ENCODE measurements at places on chromosomes 5 and 9.

DNA sequence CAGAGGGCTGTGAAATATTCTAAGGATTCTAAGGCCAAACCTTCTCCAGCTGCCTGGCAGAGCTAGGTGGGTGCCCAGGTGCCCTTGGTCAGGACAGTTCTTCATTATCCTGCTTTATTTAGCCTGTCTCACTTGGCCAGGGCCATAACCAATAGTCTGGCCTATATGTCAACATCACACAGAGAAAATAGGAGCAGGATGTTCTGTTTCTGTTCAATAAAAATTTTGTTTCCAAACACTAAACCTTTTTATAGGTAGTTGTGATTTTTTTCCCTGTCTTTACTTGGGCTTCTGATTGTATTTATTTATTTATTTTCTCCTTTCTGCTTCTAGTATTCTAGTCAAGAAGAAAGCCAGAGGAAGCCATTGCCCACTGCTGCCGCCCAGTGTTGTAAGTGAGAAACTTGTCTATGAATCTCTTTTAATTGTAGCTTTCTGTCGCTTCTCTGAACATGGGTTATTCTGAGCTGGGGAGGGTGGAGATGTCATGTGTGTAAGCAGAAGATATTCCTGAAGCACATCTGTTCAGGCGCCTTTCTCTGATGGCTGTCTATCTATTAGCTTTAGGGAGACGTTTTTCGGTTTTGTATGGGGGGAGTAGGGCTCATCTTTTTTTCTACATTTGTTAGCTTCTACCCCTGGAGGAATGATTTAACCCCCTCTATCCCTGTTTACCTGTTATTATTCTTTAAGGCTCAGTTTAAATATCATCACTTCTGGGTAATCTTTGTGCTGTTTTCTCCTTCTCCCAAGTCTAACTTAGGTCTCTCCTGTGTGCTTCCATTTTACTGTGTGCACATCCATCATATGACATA, 97.1 kb downstream of the UNC13B start:
- DNase-seq = peak; percentile 23

DNA sequence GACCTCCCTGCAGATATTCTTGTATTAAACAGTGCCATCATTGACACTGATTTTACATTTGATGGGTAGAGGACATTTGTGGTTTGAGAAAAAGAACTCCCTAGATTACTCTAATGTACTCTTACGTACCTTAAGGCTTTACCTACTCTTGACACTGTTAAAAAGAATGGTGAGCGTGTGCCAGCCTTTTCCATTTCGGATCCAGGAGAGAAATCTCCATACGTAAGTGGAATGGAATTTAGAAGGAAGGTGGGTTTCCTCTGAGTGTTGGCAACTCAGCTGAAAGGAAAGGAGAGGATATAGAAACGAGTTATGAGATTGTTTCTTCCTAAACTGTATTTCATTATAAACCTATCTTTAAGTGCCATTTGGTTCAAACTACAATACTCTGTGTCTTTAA, 40.9 kb downstream of the TNPO1 start:
- DNase-seq = no peak

DNA sequence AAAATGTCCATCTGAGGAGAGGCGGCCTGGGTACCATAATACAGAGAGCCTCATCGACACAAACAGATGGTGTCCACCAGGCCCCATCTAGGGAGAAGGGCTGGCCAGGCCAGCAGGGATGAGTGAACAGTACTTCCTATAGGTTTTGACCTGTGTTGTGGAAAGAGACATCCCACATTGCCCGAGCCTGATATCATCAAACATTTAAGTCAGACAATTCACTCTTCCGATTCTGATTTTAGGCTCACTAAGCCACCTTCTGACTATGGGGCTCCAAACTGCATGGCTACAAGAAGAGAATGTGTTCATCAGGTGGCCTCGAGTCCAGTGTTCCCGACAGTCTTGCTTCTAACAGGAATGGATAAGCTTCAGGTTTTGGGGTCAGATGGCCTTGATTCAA, 38.9 kb downstream of the SLC22A5 start:
- DNase-seq = no peak

- DNase-seq = peak; percentile 76
These were observed 420.8 kb upstream of the GRAMD2B start for GRCh38 chr5:126002222-126002897.

DNA sequence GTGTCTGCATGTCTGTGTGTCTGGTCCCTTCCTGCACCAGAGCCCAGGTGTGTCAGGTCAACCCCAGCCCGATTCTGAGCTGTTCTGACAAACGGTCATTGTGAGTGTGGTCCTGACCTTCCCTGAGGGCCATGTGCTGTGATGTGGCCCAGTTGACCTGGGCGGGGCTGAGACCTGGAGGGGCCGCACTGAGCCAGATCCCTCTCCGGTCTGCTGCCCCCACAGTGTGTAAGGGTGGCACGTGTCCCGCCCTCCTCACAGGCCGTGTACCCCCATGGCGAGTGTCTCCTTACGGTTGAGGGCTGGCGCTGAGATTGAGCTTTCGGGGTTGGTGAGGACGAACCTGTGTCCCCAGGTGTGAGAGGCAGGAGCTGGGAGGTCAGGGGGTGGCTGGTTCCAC, 136.5 kb downstream of the MRPL36 start:
- peak; percentile 43 for DNase-seq

GRCh38 chr5:103016167-103016566, 103.8 kb downstream of the GIN1 start:
- DNase-seq = no peak

GRCh38 chr5:67221487-67222242, 25.1 kb upstream of the CD180 start:
- DNase-seq = no peak

DNA sequence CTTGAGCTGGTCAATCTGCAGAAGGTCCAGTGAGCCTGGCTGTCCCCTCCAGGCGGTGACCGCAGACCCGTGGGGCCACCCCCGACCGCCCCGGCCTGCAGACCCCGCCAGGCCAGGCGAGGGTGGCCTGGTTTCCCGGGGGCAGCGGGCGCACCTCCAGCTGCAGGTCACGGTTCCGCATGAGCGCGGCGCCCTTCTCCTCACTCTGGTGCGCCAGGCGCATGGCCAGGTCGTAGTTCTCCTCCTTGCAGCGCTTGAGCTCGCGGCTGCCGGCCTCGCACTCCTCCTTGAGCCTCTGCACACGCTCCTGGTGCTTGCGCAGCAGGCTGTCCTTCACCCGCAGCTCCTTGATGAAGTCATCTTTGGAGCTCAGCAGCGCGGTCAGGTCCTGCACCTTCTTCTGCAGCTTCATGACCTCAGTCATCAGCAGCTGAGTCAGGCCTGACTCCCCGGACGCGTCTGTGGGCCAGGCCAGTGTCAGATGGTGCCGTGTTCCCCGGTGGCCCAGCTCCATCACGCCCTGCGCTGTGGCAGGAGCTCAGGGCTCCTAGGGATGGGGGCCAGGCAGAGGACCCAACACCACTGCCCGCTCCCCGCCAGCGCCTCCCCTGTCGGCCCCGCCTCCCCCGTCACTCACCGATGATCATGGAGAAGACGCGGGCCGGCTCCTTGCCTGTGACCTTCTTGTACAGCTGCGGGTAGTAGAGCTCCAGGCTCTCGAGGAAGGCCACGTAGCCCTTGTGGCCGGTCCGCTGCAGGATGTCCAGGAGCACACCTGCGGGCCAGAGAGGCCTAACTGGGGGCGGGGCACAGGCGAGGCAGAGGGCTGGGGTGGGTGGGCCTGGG, 2.6 kb downstream of the CARD9 start:
- DNase-seq = no peak

GRCh38 chr9:26856413-26857032, 36.1 kb downstream of the CAAP1 start:
- DNase-seq = no peak

GRCh38 chr5:60604771-60605170, 95.2 kb downstream of the DEPDC1B start:
- no peak for DNase-seq

DNA sequence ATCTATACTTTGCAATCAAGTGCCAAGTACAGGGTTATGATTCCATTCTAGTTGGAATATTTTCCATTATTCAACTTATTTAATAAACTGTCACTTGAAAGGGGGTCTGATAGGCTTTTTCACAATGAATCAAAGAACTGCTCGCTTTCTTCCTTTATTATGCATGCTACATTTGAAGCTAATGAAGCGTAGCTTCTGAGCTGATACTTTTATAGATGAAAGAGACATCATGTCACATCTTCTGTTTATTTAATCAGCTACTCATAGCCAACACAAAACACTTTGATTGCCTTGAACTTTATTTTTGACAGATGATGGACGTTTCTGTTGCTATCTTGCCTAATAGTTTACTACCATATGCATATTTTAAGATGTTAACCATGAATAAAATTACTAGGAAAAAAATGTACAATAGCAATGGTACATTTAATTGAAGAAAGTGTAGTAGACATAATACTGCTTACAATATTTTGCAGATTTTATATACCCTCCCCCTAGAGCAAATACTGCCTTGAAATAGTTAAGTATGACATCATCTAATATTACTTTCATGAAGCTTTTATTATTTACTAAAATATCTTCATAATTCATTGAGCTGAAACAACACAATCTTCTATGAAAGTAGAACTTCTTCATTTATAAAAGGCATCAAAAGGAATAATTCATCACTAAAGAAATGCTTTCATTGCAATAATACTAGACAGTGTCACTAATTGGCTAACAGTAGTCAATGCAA, 529.3 kb upstream of the TYRP1 start:
- no peak for DNase-seq

- DNase-seq = no peak
These were observed 15.6 kb upstream of the GNA14 start for GRCh38 chr9:77663754-77664153.

DNA sequence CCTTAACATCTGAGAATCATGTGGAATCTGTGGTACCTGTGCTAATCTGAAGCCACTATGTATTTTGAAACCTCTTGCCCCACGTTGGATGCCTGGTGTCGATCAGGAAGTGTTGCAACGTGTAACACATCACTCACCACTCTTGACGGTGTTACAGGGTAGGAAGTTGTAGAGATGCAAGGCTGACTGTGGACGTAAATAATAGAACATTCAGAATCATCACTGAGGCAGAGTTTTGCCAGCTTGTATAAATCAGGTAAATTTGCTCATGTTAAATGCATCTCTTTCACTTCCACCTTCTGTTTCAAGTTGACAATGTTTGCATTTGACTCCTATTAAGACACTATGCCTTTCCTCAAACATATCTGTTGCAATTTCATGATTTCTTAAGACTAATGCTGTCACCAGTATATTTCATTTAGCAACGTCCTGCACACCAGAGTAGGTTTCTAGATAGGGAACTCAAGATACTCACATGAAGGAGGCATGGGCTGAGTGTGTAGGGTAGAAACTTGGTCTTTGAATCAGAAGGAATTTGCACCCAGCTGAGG, 38.1 kb downstream of the BASP1 start:
- no peak for DNase-seq

DNA sequence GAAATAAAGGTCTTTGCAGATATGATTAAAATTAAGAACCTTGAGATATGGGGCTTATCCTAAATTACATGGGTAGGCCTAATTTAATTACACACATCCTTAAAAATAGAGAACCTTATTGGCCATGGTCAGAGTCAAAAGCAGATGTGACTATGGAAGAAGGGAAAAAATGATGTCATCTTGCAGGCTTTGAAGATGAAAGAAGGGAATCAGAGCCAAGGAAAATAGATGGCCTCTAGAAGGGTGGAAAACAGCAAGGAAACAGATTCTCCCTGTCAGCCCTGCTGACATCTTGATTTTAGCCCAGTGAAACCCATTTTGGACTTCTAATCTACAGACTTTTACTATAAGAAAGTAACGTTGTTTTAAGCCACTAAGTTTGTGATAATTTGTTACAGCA, 37.6 kb upstream of the KCNN2 start:
- no peak for DNase-seq

DNA sequence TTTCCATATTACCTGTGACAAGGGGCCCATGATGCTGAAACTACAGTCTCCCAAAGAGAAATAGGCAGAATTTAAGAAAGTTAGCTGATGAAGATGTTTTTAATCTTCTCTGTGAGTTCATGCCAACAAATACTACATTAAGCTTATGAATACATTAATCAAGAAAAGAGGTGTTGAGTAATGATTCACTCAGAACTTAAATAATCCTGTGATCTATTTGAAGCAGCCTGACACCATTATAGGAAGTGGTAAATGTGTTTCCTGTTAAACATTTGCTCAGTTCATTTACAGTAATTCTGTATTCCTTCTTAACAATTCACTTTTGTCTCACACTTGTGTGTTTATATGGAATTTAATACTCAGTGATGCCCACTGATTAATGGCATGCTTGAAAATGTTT, 75.0 kb upstream of the IZUMO3 start:
- DNase-seq = no peak

- DNase-seq = no peak
These were observed 43.6 kb upstream of the PTGS1 start for GRCh38 chr9:122327175-122327574.

DNA sequence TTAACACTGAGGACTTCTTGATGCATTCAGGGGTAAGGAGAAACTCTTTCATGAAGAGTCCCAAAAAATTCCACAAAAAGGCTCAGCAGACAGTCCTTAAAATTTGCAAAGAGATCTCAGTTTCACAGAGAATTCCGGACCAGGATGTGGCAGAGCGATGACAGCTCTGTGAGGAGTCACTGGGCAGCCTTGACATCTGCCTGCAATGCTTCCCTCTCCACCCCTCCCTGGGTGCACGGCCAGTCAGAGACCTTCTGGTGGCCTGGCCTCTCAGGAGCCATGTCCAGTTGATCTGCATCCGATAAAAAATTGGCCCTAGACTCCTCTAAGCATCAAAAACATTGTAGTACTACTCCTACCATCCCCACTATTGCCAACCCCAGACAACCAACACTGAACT, 76.8 kb downstream of the MACROH2A1 start:
- DNase-seq = no peak

GRCh38 chr9:16294133-16294770, 576.2 kb downstream of the BNC2 start:
- DNase-seq = no peak

DNA sequence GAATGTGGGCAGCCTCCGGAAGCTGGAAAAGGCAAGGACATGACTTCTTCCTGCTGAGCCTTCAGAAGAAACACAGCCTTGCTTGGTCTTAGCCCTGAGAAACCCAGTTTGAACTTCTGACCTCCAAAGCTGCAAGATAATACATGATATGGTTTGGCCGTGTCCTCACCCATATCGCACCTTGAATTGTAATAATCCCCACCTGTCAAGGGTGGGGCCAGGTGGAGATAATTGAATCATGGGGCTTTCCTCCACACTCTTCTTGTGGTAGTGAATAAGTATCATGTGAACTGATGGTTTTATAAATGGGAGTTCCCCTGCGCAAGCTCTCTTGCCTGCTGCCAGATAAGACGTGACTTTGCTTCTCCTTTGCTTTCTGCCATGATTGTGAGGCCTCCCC, 310.9 kb downstream of the PSAT1 start:
- DNase-seq = no peak

GRCh38 chr9:73089304-73089985, 62.2 kb upstream of the ANXA1 start:
- DNase-seq = no peak

DNA sequence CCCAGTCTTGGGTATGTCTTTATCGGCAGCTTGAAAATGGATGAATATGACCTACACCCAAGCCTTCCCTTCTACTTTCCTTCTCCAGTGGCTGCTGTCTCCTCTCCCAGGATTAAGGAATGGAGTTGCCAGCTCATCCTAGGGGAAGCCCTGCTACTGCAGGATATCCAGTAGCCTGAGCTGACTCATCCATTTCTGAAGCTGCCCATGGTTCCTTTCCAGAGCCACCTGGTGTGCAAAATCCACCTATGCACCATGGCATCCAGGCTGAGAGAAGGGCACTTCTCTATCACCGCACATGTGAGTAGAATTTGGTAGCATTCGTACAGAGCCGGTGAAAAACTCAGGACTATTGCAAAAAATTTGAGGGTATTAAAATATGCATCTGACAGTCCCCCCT, 290.8 kb downstream of the YTHDC2 start:
- no peak for DNase-seq

All from SJSA1 (cell line).